ENCODE measurements at places on chromosomes 11 and 22.
A peak's percentile ranks its signal among the peaks of the same experiment; 100 is the strongest.

- DNase-seq: no peak
Measured at GRCh38 chr22:46660604-46661201, 40.5 kb downstream of the GRAMD4 start.

DNA sequence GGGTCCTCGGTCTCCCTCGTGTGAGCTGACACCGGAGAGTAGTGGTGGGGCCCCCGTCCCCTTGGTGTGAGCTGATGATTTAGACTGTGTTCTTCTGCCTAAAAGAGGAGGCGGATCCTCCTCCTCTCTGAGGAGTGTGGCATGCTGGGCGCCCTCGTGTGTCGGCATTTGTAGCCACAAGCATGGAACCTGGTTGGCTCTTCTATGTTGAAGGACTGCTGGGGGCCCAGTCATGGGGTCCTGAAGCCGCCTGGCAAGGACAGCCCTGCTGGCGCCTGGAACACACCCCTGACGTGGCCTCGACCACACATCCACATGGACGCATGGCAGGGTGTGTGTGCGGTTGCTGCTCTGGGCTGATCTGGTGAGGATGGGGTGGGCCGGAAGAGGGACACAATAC, 50.2 kb downstream of the AP2A2 start:
- no peak for DNase-seq

DNA sequence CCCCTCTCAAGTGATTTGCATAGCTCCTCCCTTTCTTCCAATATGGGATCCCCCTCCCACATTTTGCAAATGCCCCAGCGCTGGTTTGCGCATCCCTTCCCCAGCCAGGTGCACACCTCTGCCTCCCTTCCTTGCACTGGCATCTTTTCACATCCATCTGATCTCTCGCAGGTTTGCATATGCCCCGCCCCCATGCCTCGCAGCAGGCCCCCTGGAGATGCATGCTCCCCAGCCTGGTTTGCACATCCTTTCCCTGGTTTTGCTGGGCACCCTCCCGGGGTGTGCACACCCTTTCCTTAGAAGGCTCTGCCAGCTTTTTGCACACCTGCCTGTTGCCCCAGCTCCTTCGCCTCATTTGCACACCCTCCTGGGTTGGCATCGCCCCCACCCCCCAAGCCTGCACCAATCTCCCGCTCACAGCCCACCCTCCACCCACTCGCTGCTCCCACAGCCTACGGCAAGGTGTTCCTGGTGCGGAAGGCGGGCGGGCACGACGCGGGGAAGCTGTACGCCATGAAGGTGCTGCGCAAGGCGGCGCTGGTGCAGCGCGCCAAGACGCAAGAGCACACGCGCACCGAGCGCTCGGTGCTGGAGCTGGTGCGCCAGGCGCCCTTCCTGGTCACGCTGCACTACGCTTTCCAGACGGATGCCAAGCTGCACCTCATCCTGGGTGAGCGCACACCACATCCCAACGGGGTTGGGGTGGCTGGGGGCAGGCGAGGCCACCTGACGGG, 917 bp downstream of the RPS6KA4 start:
- peak; percentile 40 for DNase-seq

DNA sequence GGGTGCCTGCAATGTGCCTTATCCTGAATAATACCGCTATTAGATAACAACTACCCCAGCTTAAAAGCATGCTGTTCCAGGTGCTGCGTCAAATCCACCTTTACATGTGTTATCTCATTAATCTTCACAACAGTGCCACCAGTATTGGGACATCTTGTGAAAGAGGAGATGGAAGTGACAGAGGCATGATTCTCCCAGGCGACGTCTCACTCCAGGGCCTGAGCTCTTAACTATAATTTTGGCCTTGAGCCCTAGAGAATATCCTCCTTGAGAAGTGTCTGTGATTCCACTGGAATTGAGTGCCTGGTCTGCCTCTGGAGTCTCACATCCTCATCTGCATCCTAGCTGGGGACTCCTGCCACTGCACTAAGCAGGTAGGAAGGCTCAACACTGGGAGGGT, 43.8 kb downstream of the RPL27A start:
- DNase-seq: no peak

- DNase-seq: no peak
Measured at GRCh38 chr22:29388759-29389090, 355 bp upstream of the AP1B1 start.

DNA sequence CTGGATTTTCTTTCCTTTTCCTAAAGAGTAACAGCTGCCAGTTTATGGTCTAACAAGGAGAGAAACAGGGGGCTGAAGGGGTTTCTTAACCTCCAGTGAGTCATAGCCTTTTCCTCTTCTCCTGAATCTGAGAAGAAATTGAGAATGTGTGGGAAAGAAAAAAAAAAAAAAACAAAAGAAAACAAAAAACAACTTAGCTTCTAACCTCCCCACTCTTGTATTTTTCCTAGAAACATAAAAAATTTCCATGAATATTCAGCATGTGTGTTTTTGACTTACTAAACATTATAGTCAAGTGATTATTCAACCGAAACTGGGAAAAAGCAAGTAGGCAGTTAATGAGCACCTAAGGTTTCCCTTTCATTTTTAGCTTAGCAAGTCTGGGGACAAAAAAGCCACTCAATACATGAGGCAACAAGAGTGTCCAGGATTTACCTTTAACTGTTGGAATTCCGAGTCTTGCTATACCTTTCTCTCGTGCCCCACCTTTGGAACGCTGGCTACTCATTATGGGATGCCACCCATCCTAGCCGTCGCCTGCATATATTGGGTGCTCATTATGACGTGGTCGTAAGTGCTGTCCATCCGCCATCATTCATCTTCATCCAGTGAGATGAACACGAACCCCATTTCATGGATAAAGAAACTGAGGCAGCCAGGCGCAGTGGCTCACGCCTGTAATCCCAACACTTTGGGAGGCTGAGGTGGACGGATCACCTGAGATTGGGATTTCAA, 2.4 kb downstream of the ASPHD2 start:
- peak; percentile 7 for DNase-seq

- no peak for DNase-seq
Measured at GRCh38 chr11:27423125-27423524, 49.5 kb downstream of the LGR4 start.

DNA sequence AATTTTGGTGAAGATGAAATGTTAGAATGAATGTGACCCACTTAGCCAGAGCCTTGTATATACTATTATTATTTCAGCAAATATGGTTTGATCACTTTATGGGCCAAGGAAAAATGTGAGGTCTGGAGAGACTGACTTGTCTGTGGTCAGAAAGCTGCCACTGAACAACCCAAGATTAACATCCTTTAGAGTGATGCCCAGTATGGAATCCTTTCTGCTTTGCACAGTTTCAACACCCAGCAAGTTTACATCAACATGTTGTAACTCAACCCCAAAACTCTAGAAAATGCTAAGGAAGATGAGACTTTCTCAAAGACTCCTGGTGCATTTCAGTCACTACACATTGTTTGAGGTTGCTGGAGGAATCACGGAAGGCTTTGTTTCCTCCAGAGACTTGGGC, 107.7 kb downstream of the SNX19 start:
- DNase-seq: no peak

- no peak for DNase-seq
Measured at GRCh38 chr11:36374726-36375125, 78.6 kb downstream of the PRR5L start.

DNA sequence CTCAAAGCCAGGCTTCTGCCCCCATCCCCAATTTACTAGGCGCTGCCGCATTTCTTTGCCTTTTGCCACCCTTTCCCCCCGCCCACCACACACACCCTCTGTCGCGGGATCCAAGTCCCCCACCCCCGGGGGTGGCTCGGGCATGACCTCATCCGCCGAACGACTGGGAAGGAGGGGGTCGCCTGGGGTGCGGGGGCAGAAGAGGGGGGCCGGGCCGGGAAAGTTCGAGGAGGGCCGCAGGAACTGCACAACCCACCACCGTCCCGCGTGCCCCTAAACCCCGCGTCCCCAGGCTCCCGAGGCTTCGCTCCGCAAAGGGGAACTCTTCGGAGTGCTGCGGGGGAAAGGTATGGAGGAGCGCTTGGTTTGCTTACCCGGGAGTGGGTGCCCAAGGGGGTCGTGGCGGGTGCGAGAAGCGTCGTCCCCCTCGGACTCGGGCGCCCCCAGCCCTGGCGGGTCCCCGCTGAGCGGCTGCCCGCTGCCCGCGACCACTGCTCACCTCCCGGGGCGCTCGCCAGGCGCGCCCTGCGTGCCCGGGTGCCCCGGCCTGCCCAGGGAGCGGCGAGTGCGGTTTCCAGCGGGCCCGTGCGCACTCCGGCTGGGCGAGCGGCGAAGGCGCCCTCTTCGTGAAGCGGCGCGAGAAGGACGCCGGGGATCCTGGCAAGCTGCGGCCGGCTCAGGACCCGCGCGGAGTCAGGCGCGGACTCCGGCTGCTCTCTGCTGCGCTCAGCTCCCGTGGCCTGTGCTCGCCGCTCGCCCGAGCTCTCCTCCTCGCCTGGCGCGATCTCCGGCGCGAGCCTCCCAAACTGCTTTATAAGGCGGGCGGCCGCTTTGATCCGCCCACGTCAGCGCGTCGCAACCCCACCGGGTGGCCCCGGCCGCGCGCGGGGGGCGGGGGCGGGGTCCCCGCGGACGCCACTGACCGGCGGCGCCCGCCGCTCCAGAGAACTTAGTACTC, 4.0 kb upstream of the WNT11 start:
- peak; percentile 11 for DNase-seq

- no peak for DNase-seq
Measured at GRCh38 chr22:38193580-38193979, 8.2 kb upstream of the MAFF start.

GRCh38 chr22:26756675-26757293, 99.4 kb downstream of the MIAT start:
- peak; percentile 78 for DNase-seq

DNA sequence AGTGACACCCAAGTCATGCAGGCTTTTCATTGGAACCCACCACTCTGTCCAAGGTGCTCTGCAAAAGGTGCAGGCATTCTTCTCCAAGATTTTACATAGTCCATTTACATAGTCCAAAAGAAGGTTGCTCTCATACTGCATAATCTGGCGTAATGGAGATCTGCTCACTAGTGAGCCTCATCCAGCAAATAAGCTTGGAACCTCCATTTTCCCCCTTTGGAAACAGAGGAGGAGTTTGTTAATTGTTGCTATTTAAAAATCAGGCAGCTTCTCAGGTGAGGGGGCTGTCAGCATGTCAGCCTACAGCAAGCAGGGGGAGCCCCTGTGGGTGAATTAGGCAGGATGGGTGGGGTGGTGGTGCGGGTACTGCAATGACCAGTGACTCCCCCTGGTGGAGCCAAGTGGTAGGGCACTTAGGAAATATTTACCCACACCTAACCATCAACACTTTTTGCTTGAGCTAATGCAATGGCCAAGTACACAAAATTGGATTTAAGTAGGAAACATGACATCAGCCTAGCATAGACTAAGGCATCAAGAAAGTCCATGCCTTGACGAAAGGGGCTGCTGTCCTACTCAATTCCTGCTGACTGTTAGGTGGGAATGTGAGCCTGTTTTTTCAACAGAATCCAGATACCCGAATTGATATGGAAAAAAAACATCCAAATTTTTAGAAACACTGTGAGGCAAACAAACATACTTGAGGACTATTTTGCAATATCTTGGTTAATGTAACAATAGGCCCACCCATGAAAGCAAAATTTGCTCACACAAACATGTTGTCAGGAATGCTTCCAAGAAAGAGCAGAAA, 64.5 kb downstream of the AMBRA1 start:
- DNase-seq: peak; percentile 78

- no peak for DNase-seq
Measured at GRCh38 chr11:132459736-132460135, 1072.6 kb downstream of the OPCML start.

DNA sequence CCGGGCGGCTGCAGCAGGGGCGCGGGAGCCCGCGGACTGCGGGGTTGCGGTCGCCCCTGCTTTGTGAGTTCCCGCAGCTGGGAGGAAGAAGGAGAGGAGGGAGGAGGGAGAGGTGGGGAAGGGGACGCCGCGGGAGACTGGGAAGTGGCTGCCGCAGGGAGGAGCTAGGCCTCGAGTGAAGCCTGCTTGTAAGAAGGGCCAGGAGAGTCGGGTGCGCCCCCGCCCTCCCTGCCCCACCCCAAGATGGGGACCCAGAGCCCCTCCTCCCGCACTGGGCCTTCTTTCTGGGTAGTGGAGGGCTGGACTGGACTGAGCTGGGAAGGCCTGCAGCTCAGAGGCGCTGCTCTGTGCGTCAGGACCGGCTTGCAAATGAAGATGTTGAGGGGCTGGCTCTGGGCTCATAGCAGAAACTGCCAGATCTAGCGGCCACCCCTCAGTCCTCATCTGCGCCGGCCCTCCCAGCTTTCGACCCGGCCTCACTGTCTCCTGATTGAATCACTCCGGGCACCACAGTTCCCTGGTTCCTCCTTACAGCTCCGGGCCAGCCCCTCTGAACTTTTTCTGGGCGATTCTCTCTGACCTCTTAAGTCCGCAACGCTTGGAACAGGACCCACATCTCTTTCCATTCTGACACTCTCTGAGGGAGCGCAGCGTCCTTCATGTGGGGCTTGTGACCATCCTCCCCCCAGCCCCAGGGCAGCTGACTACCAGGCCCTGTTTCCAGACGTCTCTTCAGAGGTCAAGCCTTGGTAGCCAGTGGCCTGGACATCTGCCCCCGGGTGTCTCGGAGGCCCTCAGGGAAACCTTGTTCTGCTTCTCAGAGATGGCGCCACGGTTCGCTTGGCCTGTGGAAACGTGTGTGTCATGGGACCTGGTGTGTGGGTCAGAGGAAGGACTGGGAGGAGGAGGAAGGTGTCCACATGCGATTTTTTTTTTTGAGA, 21.9 kb downstream of the SERPINH1 start:
- DNase-seq: no peak

- no peak for DNase-seq
Measured at GRCh38 chr11:12666915-12667314, 7.3 kb upstream of the TEAD1 start.

- no peak for DNase-seq
Measured at GRCh38 chr22:22386602-22387385, 121.7 kb downstream of the ZNF280B start.

GRCh38 chr11:2482204-2482603, 37.4 kb downstream of the KCNQ1 start:
- DNase-seq: no peak

- DNase-seq: no peak
Measured at GRCh38 chr22:37894939-37895670, 11.0 kb upstream of the MICALL1 start.

- DNase-seq: peak; percentile 61
Measured at GRCh38 chr22:50267591-50268390, 2.4 kb downstream of the MAPK11 start.

DNA sequence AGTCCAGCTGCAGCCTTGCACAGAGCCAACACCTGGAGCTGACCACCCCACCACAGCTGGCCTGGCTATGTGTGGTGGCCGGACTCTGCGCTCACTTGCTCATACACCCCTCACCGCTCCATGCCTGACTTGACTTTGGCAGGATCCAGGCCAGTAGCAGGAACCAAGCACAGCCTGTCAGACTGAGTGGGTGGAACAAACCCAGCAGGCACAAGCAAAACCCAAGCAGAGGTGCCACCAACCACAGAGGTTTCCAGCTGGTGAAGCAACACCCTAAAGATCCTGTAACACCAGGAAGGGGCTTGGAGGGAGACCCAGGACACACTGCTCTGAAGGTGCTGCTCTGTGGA, 44.9 kb upstream of the WNT11 start:
- DNase-seq: no peak
